ENCODE measurements at places on chromosomes 12 and 14.

DNA sequence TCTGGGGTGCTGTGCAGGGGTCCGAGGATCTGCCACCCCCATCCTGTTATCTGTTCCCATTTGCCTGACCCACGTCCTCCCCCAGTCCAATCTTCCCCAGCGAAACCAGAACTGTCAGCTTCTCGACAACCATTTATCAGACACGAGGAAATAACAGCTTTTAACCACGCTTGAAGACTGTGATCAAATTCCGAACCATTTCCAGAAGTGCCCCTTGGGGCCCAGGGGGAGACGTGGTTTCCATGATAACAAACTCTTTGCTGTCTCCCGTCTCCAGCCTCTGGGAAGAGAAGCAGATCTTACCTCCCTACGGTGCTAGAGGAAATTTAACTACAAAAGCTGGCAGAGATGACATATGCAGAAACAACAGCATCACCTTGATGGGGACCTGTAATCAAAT, 35.1 kb upstream of the SRRM4 start:
- no peak for DNase-seq

DNA sequence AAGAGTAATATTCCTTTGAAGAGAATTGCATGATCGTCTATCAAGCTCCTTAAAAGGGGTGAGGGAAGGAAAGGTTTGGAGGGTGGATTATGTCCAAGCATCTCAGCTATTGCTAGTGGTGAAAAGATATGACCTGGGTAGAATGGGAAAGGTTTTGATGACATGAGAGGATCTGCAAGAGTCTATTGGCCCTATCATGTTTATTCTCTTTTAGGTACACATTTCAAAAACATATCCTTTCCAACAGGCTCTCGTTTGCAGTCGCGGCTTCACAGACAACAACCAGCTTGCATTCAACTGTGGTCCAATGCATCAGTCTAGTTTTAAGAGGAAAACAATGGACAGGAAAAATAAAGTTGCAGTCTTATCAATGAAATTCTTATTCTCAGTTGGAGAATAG, 17.1 kb downstream of the FOXG1 start:
- DNase-seq, result no peak

GRCh38 chr12:93174473-93174872, 203.3 kb upstream of the NUDT4 start:
- DNase-seq, result no peak

DNA sequence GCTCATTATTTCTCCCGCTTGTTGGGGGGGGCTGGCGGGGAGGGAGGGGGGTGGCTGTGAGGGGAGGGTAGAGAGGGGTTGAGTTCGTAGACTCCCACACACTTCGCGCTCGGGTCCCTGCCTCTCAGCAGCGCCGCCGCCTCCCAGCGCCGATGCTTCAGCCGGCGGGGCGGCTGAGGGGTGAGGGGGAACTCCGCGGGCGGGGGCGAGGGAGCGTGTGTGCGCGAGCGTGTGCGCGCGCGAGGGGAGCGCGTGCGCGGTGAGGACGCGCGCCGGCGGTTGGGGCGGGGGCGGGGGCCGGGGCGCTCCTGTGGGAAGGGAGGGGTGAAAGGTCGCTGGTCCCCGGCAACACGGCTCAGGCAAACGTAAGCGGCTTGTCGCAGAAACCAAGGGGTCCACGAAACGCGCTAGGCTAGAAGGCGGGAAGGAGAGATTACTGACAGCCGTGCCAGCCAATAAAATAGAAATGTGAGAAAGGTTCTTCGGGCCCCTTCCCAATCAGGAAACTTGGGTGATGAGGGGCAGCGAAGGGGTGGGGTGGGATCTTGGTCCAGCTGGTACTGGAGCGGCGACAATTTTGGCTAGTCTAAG, 343 bp upstream of the NOVA1 start:
- DNase-seq, result no peak

- DNase-seq, result no peak
Observed at GRCh38 chr12:88383405-88383804, 196.9 kb downstream of the KITLG start.

- DNase-seq, result no peak
Observed at GRCh38 chr14:98160901-98161300, 1111.1 kb downstream of the BCL11B start.

DNA sequence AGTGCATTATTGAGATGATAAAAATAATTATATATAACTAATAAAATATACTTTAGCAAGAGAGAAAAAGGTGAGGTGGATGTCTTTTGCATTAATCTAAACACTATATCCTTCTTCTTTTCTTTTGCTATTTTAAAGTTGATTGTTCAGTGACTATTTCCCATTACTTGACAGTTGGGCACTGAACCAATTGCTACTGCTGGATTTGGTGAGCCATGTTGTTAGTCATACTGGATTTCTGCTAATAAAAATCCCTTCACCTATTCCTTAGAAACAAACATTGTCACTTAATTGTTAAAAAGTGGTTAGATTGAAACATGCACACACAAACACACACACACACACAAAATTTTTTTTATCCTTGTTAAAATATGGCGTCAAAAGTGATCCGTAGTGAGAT, 251.6 kb upstream of the ALG10 start:
- DNase-seq, result no peak

GRCh38 chr14:54470701-54471100, 18.1 kb downstream of the GMFB start:
- DNase-seq, result no peak

DNA sequence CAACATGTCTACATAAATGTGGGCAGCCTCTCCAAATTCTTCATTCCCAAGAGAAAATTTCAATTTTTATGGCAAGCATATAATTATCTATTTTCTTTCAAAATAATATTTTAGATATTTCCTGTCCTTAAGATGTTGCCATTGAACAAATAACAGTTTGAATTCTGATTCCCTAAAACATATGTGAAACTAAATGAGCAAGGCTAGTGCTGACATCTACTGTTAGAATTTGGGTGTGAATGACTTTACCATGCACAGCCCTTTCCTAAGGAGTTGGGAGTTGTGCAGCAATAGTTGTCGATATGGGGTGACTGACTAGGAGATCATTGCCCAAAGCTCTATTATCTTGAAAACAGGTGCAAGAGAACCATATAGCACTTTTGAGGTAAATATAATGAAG, 108.2 kb upstream of the SLC38A4 start:
- no peak for DNase-seq

DNA sequence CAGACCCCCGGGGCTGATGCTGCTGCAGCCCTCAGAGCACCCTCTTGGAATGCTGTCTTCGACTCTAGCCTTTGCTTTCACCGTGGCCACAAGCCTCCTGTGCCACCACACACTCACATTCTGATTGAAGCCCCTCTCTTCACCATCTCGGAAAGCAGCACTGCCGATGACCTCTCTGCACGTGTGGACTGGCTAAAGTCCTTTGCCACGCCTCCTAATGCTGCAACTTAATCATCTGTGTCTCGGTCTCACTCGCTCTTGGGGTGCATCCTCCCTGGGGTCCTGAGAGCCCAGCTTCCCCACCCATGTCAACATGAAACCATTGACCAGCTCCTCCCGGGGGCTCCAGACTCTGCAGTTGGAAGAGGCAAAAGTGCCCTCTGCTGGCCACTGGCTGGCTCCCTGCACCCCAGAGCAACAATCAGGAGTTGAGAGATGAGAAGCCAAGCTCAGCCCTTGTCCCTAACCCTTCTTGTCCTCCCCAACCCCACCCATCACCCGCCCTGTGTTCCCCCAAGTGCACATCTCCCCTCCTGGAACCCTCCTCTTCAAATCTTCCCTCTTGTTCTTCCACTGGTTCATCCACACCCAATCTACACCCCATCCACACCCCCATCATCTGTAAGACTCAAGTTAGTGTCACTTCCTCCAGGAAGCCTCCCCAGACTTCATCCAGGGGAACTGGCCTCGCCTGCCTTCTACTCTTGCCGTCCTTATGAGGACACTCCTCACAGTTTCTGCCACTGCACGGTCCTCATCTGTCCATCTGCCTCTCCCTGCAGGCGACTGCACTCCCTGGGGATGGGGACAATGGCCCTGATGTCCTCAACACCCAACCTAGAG, 23.6 kb upstream of the FAM181A start:
- peak; percentile 15 for DNase-seq

All from HCT116 (cell line).